CMK (cell line): ENCODE measurements at places on chromosomes 4 and X.

- DNase-seq = no peak
Observed at GRCh38 chr4:1261107-1261928, 12.4 kb upstream of the CTBP1 start.

DNA sequence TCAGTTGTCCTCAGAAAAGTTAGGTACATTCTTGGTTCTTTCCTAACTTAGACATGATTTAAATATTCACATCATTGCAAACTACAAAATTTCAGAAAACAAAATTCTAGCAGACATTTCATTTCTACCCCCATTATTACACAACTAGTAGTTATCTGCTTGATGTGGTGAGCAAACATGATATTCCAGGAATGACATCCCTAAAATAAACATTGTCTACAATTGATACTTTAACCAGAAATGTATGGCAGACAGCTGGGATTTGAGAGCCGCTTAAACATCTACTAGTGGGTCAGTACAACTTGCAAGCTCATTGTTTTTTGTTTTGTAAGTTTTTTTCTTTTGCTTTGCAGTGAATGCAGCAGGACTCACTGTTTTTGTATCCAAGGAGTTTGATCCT, 32.1 kb upstream of the AMBN start:
- no peak for DNase-seq

DNA sequence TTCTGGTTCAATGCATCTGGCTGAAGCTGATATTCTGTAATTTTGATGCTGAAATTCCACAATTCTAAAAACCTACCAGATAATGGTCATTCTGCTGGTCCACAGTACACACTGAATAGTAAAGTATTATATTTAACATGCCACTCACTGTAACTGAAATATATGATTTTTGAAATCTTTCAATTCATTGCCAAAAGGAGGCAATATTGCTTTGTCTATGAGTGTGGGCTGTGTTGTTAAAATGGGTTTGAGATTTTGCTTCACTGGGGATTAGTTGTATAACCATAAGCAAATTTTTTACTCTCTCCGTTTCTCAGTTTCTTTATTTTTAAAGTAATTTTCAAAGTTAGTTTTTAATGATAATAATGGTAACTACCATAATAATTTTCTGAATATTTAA, 1404.1 kb upstream of the IGFBP7 start:
- DNase-seq = no peak

- DNase-seq = no peak
Observed at GRCh38 chr4:38733663-38734062, 49.1 kb downstream of the TLR10 start.

DNA sequence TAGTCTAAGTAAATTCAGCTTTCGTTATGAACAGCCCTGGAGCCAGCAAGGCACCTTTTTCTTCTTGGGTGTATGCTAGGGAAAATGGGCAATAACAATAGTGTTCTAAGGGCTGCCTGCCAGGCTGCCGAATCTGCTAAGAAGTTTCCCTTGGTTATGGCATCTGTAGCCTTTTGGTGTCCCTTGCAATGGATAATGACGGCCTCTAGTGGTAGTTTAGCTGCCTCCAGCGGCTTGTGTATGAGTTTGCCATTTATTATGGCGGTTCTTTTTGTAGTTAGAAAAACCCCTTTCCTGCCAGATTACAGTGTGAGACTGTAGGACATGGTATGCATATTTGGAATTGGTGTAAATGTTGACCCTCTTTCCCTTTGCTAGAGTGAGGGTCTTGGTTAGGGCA, 78.9 kb upstream of the SPIN4 start:
- no peak for DNase-seq

DNA sequence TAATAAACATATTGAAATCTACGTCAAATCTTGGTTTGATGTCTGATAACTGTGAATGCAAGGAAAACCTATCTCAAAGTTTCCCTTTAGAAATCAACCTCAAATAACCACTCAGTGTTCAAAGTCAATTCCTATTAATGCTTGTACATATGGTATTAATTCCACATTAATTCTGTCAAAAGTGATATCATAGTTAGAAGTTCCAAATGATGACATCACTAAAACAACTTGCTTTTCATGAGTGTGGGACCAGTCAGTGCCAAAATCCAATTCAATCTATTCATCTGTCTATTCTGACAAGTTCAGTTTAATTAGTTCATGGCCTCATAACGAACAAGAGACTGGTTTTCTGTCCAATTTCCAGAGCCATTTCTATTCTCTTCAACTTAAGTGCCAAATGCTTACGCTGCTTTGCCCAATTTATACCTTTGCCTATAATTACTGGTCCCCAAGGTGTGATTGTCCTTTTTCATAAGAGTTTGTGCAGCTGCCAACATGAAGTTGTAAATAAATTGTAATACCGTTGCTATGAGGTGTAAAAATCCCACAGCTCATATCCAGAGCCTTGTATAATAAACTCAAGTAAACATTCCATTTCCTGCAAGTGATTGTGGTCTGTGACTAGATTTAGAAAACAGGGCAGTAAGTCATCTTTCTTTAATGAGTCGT, 476.2 kb downstream of the RAB28 start:
- no peak for DNase-seq

- no peak for DNase-seq
Observed at GRCh38 chrX:19882066-19882775, 5.2 kb downstream of the SH3KBP1 start.

GRCh38 chr4:182286931-182287330, 43.7 kb downstream of the TENM3 start:
- DNase-seq = no peak

- no peak for DNase-seq
Observed at GRCh38 chr4:89997171-89997704, 102.6 kb downstream of the MMRN1 start.

GRCh38 chrX:38513112-38513742, 48.1 kb upstream of the TSPAN7 start:
- no peak for DNase-seq

GRCh38 chrX:24925430-24925829, 90.3 kb downstream of the ARX start:
- no peak for DNase-seq

DNA sequence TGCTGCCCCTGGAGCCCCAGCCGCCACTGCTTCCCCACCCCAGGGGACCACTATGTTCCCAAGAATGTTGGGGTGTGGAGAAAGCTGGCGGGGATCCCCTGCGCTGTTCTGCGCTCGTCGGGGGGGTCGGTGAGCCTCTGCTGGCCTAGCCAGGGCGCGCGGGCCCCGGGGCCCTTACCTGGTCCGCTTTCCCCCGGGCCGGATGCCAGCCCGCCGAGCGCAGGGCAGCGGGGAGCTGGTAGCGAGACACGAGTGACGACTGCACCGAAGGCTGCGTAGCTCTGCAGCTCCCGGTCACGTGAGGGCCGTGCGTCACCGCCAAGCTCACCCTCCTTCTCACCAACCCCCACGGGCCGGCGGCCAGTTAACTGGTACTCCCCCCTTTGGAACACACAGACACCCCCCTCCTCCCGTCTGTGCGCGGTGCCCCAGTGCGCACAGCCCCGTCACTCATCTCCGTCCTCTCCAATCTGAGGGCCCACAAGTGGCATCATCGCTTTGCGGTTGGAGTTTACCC, at the start of gene BEX1:
Gene BEX1 (minus strand): TSS at position 254 of the 517 bp plus-strand sequence. CDS start 897 bp downstream, outside the sequence.
- DNase-seq = no peak

DNA sequence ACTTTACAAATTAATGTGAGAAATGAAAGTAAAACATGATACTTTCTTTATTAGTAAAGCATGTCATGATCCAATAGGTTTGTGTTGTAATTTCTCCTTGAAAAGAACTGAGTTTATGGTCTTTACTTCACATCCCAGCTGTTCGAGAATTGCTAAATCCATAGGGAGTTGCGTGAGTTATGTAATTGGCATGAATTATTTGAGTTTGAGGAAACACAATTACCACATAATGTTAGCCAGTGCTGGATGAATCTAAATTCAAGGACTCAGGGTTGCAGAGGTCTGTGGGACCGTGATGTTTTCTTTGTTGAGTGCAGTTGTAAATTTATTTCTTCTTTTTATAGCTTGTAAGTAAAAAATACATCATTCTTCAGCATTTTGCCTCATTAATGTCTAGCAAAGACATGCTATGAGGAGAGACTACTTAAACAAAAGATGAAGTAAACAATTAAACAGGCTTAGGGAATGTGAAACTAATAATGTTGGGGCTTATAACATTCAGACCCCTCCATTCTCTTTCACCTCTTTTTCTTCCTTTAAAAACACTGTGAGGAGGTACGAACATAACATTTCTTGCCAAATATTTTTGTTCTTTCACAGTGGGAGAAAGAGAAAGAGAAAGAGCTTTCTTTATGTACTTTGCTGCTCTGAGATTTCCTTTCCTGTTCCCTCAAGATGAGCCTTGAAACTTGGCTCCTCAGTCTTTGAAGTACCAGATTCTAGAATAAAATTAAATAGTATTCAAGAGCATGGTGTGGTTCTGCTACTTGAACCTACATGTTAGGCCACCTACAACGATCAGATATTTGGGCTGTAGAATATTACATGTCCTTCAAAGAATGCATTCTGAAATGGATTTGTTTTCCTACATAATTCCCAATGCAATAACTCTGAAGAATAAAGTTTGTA, 159.6 kb upstream of the ANK2 start:
- no peak for DNase-seq

- no peak for DNase-seq
Observed at GRCh38 chr4:3017504-3017903, 54.1 kb downstream of the GRK4 start.

GRCh38 chr4:141207961-141208360, 12.7 kb upstream of the ZNF330 start:
- no peak for DNase-seq

- DNase-seq = no peak
Observed at GRCh38 chr4:7197910-7198309, 5.6 kb downstream of the SORCS2 start.

DNA sequence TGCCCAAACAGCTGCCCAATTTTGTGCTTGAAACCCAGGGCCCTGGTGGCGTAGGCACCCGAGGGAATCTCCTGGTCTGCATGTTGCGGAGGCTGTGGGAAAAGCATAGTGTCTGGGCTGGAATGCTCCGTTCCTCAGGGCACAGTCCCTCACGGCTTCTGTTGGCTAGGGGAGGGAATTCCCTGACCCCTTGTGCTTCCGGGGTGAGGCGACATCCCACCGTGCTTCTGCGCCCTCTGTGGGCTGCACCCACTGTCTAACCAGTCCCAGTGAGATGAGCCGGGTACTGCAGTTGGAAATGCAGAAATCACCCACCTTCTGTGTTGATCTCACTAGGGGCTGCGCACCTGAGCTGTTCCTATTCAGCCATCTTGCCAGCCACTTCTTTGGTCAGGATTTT, 399.4 kb upstream of the FTHL17 start:
- no peak for DNase-seq

- no peak for DNase-seq
Observed at GRCh38 chrX:134761788-134762187, 103.5 kb upstream of the PLAC1 start.

DNA sequence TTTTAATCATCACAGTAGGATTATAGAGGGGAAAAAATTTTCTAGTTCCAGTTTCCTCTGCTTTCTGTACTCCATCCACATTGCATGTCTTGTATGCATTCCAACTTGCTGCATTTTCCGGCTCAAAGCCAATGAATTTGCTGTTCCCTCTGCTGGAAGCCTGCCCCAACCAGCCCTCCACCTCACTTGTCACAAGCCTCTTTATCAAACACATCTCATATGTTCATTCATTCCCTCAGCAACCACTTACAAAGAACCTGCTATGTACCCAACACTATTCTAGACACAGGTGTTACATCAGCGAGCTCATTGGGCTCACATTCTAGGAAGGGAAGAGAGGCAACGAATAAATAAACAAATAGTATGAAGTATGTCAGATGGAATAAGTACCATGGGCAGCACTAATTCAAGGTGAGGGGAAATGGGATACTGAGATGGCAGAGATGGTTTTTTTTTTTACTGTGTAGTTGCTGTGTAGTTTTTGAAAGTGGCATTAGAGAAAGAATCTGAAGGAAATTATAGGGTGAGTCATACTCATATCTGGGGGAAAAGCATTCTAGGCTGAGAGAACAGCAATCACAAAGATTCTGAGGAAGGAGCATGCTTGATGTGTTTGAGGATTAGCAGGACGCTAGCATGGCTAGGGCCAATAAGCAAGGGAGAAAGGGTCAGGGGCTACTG, 332.5 kb downstream of the PDGFC start:
- no peak for DNase-seq

DNA sequence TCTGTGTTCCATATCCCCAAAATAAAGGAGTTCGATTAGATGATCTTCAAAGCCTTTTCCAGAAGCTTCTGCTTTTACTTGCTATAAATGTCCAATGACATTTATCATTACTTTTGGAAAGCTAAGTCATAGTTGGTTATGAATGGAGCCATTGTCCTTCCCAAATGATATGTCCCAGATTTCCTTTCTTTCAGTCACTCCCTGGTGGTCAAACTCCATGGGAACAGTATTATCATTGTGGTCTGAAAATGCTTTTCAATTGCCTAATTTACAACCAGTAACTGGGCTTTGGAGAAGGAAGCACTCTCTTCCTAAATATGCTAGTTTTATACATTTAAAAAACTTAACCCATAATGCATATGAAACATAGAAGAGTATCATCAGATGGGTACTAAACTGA, 571.5 kb upstream of the AMOT start:
- DNase-seq = no peak

- no peak for DNase-seq
Observed at GRCh38 chrX:123203772-123204171, 19.7 kb downstream of the GRIA3 start.

DNA sequence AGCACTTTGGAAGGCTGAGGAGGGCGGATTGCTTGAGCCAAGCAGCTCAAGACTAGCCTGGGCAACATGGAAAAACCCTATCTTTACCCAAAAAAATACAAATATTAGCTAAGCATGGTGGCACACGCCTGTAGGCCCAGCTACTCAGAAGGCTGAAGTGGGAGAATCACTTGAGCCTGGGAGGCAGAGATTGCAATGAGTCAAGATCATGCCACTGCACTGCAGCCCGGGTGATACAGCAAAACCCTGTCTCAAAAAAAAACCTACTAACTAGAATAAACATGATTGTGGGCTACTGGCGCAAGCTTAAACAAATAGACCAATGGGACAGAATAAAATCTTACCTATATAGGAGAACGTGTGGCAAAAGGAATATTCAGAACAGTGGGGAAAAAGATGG, 7.3 kb downstream of the CDKL2 start:
- no peak for DNase-seq

- no peak for DNase-seq
Observed at GRCh38 chr4:129526812-129527211, 430.9 kb downstream of the C4orf33 start.

DNA sequence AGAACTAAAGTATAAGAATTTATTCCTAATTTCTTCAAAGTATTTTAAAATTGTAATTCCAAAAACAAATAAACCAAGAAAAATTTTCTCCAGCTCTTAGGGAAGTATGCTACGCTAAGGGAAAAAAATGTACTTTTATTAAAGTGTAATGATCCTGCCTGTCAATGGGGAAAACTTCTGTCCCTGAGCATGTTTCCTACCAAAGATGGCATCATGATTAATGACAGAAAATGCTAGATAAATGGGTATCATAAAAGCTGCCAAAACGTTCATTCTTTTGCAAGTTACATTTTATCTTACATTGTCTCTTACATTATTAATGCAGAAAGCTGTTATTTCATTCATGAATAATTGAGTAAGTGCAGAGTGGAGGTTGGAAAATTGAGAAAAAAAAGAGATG, 443.4 kb downstream of the TECRL start:
- no peak for DNase-seq
